ENCODE measurements at places on chromosomes 13 and 19. TPM values are rescaled to one million over a fixed set of nuclear protein-coding genes. Genes with fewer than 3 reads are reported as not detected.

IL11 gene
- total RNA-seq = 1.3 TPM

PGLYRP2 gene
- total RNA-seq = 5.6 TPM

WDR87 gene
- not detected for total RNA-seq

C1QTNF9 gene
- 0.15 TPM for total RNA-seq

GARIN5A gene
- total RNA-seq = 1.1 TPM

- H3K36me3 ChIP-seq = no peaks in the 10 kb centered on the region
- H3K27ac ChIP-seq = no peak overlapping the region
Observed at GRCh38 chr19:11710313-11710712, 28.4 kb downstream of the ZNF823 start.

DNA sequence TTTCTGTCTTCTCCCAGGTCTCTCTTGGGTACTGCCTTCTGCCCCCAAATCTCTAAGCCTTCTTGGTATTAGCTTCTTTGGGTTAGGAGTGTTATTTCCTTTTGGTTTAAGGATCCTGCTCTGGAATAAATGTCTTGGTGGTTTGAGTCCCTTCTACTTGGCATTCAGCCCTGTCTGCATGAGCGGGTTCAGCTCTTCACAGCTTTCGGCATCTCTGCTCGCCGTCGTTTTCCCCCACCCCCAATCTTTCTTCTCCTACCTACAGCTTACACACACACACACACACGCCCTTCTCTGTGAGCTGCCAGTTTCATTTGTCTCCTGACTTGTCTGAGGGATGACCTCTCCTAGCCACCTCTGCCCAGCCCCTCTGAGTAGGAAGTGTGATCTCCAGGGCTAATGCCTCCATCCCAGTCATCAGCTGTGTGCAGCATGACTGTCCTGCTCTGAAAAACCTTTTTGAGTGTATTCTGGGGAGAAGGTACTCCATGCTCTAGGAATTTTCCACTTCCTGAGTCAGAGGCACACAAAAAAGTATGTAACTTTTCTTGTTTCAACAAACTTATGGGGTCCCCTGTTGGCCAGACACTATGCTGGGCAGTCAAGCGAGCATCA lies 4.7 kb downstream of the CNOT3 start:
- DNase-seq = no peak
- no peak overlapping the region for H3K27ac ChIP-seq
- peaks cover 14% of the 10 kb centered on the region for H3K4me1 ChIP-seq
- H3K36me3 ChIP-seq = peaks cover 18% of the 10 kb centered on the region
- H3K27me3 ChIP-seq = no peaks in the 10 kb centered on the region

GRCh38 chr19:42152910-42153671 lies 20.8 kb upstream of the POU2F2 start:
- no peak for DNase-seq
- no peak overlapping the region for H3K27ac ChIP-seq
- H3K4me3 ChIP-seq = no peak overlapping the region
- no peaks in the 10 kb centered on the region for H3K27me3 ChIP-seq
- no peaks in the 10 kb centered on the region for H3K36me3 ChIP-seq

DNA sequence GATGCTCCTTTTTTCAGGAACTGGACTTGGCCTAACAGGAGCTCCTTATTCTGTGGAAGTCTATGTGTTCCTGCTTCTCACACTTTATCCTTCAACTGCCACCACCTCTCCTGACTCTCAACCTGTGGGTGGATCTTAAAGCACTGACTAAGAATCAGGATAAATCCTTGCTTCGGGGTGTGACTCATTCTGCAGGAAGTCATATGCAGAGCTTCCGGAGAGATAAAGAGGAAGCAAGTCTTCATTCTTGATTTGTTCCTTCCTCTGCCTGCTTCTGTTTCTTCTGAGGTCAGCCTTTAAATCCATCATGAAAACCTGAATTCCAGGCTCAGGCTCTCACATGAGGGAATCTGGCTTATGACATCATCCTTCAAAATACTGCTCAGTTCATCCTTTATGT lies 137.1 kb upstream of the ATXN8OS start:
- H3K36me3 ChIP-seq = no peaks in the 10 kb centered on the region
- no peaks in the 10 kb centered on the region for H3K4me1 ChIP-seq
- no peak for DNase-seq
- H3K27me3 ChIP-seq = no peaks in the 10 kb centered on the region
- H3K4me3 ChIP-seq = no peak overlapping the region
- H3K27ac ChIP-seq = no peak overlapping the region

DNA sequence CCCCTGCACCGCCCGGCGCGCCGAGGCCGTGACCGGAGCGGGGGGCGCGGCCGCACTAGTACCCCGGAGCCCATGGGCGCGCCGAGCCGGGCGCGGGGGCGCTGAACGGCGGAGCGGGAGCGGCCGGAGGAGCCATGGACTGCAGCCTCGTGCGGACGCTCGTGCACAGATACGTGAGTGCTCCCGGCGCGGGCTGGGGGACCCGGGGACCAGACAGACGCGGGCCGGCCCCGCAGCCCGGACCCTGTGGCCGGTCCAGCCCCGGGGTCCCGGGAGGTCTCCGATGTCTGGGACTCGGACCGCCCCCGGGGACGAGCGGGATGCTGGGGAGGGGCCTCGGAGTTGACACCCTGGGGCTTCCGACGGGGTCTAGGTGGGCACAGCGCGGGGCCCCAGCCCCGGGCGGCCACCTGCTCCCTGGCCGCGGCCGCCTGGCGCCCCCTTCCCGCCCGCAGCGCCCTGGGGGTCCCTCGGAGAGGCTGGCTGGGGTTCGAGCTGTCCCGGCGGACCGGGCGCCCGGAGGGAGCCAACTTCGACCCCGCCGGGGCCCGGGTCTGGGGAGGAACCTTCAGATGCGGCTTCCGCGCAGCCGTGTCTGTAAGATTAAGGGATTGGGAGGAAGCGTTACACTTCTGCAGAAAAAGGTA lies 568 bp downstream of the ATP11A start:
- H3K4me3 ChIP-seq = peak overlapping the region; percentile 85
- H3K27me3 ChIP-seq = no peaks in the 10 kb centered on the region
- no peaks in the 10 kb centered on the region for H3K4me1 ChIP-seq
- H3K27ac ChIP-seq = peak overlapping the region; percentile 96
- DNase-seq = no peak

DNA sequence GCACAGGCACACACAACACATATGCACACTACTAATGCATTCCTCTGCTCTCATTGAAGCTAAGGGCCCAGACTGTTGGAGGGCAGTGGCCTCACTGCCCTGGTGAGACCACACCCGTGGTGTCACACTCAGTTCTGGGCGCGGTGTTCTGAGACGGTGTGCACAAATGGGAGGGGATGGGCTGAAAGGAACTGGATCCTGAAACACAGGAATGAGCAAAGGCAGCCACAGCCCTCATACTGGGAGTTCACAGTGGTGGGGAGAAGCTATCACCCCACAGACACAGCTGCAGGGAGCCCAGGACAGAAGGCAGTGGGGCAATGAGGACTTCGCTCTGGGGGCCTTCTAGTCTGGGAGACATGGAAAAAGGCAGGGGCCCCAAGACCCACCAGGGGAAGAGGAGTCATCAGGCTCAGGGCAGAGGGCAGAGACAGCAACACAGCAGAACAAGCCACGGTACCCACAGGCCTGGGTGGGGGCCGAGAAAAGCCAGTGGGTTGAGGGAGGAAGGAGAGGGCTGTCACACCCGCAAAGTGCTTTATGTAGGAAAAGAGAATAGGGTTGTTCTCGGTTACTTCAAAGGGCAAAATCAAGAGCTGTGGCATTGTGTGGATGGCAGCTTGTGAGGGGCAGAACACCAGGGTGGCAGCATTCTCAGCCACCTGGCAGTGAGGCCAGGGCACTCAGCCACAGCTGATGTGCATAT lies 75.4 kb upstream of the GPR183 start:
- H3K4me1 ChIP-seq = no peaks in the 10 kb centered on the region
- no peak overlapping the region for H3K4me3 ChIP-seq
- no peaks in the 10 kb centered on the region for H3K36me3 ChIP-seq
- H3K27me3 ChIP-seq = no peaks in the 10 kb centered on the region

- no peaks in the 10 kb centered on the region for H3K36me3 ChIP-seq
- H3K27ac ChIP-seq = no peak overlapping the region
- no peaks in the 10 kb centered on the region for H3K4me1 ChIP-seq
- no peak for DNase-seq
Observed at GRCh38 chr13:60329221-60329923, 67.6 kb upstream of the TDRD3 start.

DNA sequence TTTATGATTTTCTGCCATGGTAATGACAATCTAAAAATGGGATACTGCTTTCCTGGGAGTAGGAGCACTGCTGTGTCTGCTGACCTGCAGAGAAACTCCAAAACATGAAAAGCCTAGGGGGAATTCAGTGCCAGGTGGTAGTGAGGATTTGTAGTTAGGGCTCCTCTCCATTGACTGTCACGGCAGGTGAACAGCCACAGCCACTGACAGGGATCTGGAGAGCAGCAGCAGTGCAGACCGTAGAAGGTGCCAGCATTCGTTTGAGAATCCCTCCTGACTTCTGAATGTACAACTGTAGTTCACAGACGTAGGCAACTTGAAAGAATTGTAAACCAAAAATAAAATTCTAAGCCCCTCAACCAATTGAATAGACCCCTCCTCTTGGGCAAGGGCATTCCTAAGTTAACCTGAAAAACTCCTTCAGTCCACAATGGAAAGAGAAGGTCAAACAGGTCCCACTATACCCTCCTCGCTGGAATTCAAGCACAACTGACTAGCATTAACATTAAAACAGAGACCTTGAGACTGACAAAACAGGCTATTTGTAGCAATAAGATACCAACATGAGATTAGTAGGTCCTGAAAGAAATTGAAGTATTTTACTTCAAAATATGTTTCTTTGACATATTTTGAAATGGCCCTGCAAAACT lies 1328.8 kb downstream of the OLFM4 start:
- no peak overlapping the region for H3K4me3 ChIP-seq
- no peaks in the 10 kb centered on the region for H3K36me3 ChIP-seq
- no peak for DNase-seq
- no peaks in the 10 kb centered on the region for H3K4me1 ChIP-seq
- H3K27me3 ChIP-seq = no peaks in the 10 kb centered on the region

DNA sequence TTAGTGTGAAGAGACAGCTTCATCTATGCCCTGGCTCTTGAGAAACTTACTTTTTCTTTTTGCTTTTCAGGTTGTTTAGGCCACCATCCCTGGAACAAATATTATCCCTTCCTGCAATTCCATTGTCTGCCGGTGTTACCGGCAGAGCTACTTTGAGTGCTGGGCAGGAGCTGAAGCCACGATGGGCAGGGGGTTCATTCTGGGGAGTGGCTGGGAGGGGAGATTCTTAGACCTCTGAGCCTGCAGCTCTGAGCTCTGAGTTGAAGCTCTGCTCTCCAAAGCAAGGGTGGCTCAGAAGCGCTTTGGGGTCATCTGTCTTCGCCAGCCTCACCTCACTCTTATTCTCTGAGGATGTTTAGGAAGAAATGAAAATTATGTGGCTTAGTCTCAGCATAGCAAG lies 1066.6 kb upstream of the SLC10A2 start:
- no peaks in the 10 kb centered on the region for H3K4me1 ChIP-seq
- H3K36me3 ChIP-seq = no peaks in the 10 kb centered on the region
- no peak overlapping the region for H3K27ac ChIP-seq
- DNase-seq = no peak

DNA sequence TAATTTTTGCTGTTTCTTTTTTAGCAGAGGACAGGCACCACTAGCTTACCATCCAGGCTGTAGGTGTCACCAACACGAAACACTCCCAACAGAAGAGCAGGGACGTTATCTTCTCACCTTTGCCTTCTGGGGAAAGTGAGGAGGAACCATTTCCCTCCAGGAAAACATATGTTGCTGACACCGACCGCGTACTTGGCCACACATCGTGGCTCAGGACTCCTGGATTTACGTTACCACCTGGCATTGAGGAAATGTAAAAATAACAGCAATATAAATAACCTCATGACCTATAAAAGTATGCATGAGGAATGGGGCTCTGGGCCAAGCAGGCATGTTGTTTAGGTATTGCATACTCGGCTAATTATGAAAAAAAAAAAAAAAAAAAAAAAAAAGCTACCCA lies 525.1 kb downstream of the MYO16 start:
- H3K27me3 ChIP-seq = no peaks in the 10 kb centered on the region
- no peak for DNase-seq
- H3K36me3 ChIP-seq = no peaks in the 10 kb centered on the region
- no peak overlapping the region for H3K4me3 ChIP-seq
- no peak overlapping the region for H3K27ac ChIP-seq

GRCh38 chr19:48359123-48359522 lies 4.6 kb downstream of the TMEM143 start:
- H3K27ac ChIP-seq = no peak overlapping the region
- no peak for DNase-seq
- H3K4me1 ChIP-seq = no peaks in the 10 kb centered on the region
- H3K4me3 ChIP-seq = no peak overlapping the region

- H3K4me1 ChIP-seq = no peaks in the 10 kb centered on the region
- H3K4me3 ChIP-seq = no peak overlapping the region
- no peak for DNase-seq
- no peaks in the 10 kb centered on the region for H3K27me3 ChIP-seq
Observed at GRCh38 chr13:114142137-114142550, 9.7 kb upstream of the RASA3 start.

DNA sequence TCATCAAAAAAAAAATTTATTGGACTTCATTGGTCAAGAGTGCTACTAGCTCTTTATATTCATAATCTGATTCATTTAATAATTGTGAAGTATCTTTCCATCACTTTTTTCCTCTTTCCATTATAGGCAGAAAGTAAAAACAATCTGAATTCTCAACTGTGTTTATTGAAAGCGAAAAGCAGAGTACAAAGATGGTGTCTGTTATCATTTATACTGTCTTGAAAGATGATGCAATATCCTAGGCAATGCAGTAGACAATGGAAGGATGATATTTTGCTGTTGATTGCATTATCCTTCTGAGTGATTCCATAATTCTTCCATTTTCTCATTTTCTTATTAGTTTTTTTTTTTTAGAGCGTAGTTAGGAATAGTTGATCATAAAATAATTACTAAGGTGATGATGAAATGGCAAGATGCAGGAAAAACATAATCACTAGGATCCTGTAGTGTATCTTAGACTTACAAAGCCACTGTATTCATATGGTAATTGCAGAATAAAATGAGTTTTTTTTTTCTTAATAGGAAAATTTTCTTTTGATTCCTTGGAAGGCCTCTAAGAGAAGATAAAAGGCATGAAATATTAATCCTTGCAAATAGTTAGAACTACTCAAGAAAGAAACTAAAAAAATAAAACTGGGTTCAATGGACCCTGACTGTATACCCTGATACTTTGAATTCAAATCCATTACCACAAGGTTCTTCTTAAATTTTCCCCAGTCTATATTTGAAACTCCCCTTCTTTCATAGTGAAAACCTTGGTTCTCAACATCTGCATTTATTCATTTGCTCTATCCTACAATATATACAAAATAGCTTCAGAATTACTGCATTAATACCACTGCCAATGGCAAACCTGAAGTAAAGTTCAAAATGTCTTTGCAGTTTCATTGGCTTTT lies 11.6 kb downstream of the URI1 start:
- H3K4me1 ChIP-seq = no peaks in the 10 kb centered on the region
- H3K36me3 ChIP-seq = no peaks in the 10 kb centered on the region
- H3K27me3 ChIP-seq = no peaks in the 10 kb centered on the region
- DNase-seq = no peak

GRCh38 chr13:74768521-74769085 lies 634.4 kb upstream of the KLF12 start:
- no peak for DNase-seq
- no peaks in the 10 kb centered on the region for H3K4me1 ChIP-seq
- no peaks in the 10 kb centered on the region for H3K27me3 ChIP-seq
- no peak overlapping the region for H3K27ac ChIP-seq
- no peak overlapping the region for H3K4me3 ChIP-seq
- H3K36me3 ChIP-seq = no peaks in the 10 kb centered on the region

- H3K4me3 ChIP-seq = peak overlapping the region; percentile 52
- no peak overlapping the region for H3K27ac ChIP-seq
- no peaks in the 10 kb centered on the region for H3K36me3 ChIP-seq
- peak; percentile 59 for DNase-seq
Observed at GRCh38 chr19:7799640-7800355, 30.2 kb upstream of the EVI5L start.

- no peak for DNase-seq
- H3K36me3 ChIP-seq = no peaks in the 10 kb centered on the region
- no peaks in the 10 kb centered on the region for H3K4me1 ChIP-seq
- peak overlapping the region; percentile 10 for H3K27ac ChIP-seq
Observed at GRCh38 chr19:34261334-34262109, 7.2 kb downstream of the GARRE1 start.

All from breast epithelium (tissue), 4 donors.